ENCODE measurements at places on chromosomes 7 and 10.

DNA sequence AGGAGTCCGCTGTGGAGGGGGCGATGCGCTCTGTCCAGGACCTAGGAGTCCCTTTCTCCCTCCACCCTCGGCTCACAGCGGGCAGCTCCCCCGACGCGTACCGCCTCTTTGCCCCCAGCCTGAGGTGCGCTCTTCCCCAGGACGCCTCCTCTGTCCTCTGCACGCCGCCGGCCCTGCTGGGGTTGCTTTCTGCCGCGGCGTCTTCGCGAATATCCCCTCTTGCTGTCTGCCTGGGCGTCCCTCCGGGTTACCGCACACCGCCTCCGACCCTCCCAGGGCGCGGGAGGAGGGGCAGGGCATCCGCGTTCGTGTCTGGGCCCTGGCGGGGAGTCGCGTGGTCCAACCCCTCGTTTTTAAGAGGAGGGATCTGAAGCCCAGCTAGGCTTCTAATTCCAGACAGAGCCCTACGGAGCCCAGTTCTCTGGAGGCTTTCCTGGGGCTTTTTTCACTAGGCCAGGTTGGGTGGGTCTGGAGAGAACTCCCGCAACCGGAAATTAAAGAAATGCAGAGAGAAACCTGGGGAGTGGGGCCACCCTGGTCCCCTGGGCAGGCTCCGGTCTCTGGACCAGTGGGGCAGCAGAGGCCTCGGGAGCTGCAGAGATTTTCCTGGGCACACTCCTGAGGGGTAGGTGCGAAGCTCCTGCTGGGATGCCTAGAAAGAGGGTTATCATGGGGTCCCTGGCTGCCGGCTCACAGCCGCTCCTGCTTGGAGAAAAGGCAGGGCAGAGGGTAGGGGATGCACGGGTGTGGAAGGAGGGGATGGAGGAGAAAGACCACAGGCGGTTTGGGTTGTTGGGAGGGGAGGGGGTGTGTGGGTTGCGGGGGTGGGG is 166.9 kb downstream of the UBE2H start:
- no peak for DNase-seq

DNA sequence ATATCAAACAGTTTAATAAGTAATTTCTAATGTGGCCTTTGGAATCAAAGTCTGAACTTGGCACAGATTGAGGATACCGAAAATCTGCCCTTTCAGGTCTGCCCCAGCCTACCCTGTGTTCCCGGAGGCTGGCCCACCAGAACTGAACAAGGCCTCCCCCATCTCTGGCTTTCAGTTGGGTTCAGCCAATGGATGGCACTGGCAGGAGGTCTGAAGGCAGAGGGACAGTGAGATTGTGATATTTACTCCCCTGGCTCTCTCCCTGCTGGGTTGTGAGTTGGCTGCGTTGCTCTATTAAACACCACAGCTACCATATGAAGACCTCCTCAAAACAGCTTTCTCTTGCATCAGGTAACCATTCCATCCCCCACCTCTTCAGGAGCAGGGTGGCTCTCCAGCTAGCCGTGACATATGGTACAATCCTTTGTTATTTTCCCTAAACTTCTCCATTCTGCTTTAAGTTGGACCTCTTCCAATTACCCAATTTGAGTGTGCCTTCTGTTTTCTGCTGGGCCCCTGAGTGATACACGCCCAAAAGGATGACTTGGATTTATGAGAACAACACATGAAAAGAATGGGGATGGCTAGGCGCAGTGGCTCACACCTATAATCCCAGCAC is 28.1 kb downstream of the DNMBP start:
- DNase-seq: no peak

DNA sequence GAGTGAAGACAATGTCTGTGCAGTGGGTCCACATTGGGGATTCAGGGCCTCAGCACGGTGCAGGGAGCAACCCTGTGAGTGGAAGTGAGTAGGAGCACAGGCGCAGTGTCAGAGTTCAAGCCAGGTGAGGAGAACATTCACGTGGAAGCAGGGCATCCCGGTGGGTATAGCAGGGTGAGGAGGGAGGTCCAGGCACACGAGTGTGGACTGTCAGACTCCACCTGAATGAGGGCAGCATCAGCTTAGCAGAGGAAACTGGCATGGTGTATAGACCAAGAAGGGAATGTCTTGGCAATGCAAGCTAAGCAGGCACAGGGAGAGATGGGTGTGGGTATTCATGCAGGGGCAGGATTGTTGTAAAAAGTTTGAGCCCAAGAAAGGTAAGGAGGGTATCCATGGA is 15.3 kb upstream of the LRRC72 start:
- no peak for DNase-seq

DNA sequence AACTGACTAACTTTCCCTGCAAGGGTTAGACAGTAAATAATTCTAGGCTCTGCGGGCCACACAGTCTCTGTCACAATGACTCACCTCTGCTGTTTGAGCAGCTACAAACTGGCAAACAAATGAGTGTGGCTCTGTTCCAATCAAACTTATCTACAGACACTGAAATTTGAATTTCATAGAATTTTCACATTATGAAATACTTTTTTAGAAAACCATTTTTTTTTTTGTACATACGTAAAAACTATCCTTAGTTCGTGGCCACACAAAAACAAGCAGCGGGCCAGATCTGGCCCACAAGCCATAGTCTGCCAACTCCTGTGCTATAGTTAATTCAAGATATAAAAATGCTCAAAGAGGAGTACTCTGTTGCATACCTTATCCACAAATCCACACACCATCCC is 32.6 kb downstream of the PIP4K2A start:
- no peak for DNase-seq

- DNase-seq: no peak
Measured at GRCh38 chr7:98418636-98419315, 17.9 kb upstream of the BAIAP2L1 start.

DNA sequence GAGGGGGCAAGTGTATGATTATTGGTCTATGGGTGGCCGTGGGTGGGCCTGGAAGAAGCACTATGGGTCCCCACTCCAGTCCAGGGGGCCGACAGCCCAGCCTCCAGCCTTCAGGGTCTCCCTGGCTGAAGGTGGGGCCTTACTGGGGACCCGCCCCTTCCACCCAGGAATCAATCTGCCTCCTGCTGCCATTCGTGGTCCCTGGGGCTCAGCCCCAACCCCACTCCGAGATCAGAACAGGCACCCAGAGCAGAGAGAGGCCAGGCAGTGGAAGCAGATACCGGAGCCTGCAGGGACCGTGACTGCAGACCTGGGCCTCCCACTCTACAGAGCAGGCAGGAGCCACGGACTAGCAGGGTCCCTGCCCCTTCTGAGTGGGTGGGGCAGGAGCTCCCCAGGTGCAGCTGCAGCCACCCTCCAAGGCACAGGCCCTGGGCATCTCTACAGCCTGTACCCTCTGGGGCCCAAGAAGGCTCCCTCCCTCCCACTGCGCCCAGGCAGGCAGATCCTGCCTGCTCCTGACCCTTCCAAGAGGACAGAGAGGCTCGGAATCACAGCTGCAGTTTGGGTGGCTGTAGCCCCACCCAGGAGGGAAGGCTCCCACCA is 13.6 kb upstream of the FOXL3 start:
- no peak for DNase-seq

- no peak for DNase-seq
Measured at GRCh38 chr10:99520040-99520846, 12.5 kb upstream of the NKX2-3 start.

- DNase-seq: no peak
Measured at GRCh38 chr7:115058726-115059125, 136.8 kb downstream of the MDFIC start.

DNA sequence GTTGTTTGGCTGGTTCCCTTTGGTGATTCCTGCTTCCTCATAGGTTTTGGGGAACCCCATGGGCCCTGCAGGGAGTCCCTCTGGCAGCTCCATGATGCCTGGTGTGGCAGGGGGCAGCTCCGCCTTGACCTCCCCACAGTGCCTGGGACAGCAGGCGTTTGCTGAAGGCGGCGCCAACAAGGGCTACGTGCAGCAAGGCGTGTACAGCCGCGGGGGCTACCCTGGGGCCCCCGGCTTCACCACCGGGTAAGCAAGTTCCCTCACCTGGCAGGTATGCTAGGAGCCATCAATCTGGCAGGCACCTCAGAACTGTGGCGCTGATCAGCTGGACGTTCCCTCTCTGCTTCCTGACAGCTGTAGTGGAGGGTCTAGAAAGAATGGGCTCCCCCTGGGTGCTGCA is 8.3 kb downstream of the ZMIZ2 start:
- DNase-seq: no peak

DNA sequence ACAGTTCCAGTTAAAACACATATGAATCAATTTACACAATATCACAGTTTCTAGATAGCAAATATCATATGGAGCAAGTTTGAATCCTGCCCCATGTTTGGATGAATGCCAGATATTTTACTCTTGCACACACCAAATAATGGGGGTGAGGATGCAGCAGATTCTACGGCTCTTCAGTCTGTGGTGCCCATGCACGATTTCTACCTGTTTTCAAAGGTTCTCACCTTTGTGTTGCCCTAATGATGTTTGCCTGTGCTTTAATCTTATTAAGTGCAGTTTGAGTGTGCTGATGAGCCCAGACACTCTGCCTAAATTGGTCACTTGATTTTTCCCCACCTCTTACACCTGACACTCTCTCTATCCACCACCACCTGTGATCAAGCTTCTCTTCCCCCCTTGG is 119.6 kb downstream of the NPY start:
- no peak for DNase-seq

- no peak for DNase-seq
Measured at GRCh38 chr10:81034383-81034782, 496.7 kb downstream of the SH2D4B start.

DNA sequence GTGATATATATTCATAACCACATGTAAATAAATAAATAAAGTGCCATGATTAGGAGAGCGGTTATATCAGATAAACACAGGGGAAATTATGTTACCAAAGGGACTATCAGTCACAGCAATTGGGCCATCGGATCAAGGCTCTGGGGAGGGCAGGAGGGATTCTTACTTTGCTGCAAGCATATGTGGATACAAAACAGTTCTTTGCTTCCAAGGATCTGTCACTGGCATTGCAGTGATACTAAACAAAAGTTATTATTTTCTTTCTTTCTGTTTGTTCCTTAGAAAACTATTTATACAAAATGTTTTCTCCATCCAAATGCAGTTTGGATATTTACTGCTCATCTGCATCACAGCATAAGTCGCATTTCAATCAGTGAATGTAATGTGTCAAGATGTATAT is 188.4 kb upstream of the MGMT start:
- no peak for DNase-seq

- no peak for DNase-seq
Measured at GRCh38 chr10:125120053-125120710, 40.2 kb downstream of the CTBP2 start.

GRCh38 chr10:56012101-56012500 is 349.0 kb downstream of the ZWINT start:
- no peak for DNase-seq

DNA sequence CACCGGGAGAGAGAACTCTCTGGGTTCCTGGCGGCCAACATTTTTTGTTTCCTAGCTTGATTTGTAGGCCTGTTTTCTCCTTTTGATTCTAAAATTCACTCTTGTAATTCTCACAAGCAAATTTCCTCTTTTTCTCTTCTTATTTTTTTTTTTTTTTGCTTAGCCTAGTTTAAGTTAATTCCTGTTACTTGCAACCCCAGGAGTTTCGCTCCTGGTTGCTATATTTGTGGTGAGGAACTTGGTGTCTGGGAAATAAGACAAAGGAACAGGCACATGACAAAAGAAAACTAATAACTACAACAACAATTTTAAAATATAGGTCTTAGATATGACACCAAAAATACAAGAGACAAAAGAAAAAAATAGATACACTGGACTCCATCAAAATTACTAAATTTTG is 6.7 kb downstream of the AOAH start:
- DNase-seq: no peak

DNA sequence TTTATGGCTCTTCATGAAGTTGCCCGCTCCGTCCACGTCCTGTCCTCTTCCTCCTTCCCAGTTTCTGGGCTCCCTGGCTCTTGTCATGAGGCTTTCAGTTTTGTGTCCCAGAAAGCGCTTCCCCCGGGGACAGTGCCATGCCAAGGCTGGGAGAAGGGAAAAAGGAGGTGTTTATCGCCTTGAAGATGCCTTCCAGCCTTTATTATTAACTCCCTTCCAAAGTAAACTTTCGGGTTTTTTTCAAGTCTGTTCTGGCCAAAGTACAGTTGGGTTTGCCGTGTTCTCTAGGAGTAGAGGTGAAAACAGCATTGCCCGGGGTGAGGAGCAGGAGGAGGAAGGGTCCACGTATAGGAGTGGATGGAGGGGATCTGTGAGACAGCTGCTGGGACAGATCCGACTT is 117.2 kb downstream of the CUX1 start:
- DNase-seq: no peak

DNA sequence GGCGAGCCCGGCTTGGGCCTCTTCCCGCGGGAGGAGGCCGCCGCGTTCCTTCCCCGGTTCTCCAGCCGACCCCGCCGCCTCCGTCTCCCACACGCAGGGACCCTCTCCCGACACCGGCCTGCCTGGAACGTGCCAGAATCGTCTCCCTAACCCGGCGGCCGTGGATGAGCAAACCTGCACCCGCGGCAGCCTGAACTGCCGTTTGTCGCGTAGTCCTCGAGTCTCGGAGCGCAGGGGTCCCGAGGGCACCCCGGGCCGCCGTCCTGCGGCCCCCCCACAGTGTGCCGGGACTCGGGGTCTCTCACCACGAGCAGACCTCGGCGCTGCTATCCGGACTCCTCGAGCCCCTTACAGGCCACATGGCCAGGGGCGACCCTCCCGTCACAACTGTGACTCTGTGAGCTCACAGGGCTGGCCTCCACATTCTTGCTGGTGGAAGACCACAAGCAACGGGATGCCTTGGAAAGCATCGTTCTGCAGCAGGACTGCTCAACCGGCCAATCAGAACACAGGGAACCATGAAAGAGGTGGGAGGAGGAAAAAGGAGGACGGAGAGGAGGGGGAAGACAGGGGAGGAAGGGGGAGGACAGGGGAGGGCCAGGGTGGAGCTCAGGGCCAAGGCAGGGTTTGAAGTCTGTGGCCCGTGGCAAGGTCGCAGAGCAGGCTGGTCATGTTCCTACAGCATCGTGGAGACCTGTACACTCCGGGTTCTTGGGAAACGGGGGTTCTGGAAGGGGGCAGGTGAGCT is 276.9 kb downstream of the DNAJB6 start:
- DNase-seq: no peak

- no peak for DNase-seq
Measured at GRCh38 chr7:112132051-112132694, 74.0 kb downstream of the DOCK4 start.

- DNase-seq: no peak
Measured at GRCh38 chr7:88635149-88635548, 124.4 kb upstream of the ZNF804B start.

GRCh38 chr10:98569853-98570252 is 123.1 kb upstream of the HPS1 start:
- no peak for DNase-seq

GRCh38 chr10:78903341-78903940 is 165.3 kb upstream of the ZMIZ1 start:
- no peak for DNase-seq
